ENCODE measurements at places on chromosomes 6 and 20.

- DNase-seq, result peak; percentile 91
Observed at GRCh38 chr6:110509617-110510241, 33.3 kb upstream of the SLC22A16 start.

GRCh38 chr20:25089096-25089495 is 7.2 kb upstream of the VSX1 start:
- no peak for DNase-seq

GRCh38 chr20:50379049-50379990 is 130.9 kb upstream of the PTPN1 start:
- DNase-seq, result peak; percentile 92

DNA sequence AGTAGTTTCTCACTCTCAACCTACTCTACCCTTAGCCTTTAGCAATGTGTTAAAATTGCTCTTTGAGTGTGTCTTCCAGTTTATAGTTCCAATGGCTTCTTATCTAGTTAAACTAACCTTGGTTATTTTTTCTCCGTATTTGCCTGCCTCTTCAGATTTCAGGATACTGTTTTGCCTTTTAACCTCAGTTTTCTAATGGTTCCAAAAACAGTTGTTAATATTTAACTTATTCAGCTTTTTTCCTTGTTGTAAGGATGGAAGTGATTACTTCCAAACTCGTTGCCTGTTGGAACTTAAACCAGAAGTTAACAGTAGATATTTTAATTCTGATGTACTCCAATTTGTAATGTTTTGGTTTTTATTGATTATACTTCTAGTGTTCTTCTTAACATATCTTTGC is 1574.9 kb downstream of the HACE1 start:
- DNase-seq, result no peak

- DNase-seq, result peak; percentile 45
Observed at GRCh38 chr20:61173961-61174725, 77.9 kb upstream of the CDH4 start.

- DNase-seq, result no peak
Observed at GRCh38 chr6:145272246-145272645, 463.1 kb downstream of the EPM2A start.

DNA sequence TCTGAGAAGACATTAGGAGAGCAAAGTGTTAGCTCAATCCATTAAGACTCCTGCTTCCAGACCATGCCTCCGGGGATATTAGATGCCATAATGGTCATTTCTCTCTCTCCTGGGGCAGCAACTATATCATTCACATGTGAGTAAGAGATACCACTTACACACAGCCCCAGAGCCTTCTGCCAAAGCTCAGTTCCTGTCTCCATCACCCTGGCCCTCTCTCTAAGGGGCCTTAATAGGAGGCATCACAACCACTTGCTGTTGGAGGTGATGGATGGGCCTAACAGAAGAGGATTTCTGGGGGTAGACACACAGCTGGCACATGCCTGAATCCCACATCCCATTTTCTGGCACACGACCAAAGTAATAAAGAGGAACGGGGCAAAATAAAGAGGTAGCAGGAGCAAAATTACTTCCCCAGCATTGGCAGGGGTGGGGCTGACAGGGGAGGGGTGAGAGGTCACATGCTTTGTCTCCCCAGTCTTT is 34.0 kb upstream of the VSTM2L start:
- DNase-seq, result no peak

GRCh38 chr6:19852090-19852457 is 14.9 kb downstream of the ID4 start:
- no peak for DNase-seq

DNA sequence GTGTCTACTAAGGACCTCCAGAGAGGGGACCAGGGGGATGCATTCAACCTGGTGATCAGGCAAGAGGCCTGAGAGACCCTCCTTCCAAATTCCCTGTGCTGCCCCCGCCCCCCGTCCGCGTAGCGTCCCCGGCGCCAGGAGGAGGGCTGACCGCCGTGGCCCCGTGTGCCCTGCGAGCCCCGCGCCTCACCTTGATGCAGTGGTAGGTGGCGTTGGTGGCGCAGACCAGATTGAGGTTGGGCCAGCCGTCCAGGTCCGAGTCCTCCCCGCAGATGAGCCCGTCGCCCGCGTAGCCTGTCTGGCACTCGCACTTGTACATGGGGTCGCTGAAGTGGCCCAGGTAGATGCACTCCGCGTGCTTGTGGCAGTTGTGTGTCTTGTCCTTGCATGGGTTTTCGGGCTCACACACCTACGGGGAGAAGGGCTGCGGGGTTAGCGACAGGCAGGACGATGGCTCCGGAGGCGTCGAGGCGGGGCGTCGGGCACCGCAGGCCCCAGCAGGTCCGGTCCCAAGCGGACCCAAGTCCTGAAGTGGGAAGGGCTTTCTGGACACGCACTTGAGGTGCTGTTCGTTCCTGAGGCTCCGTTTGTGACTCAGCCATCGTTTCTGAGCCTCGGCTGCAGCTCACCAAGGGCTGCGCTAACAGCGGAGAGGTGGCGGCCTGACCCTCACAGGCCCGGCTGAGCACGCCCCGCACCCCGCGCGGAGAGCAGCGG is 21.7 kb downstream of the THBS2 start:
- no peak for DNase-seq

DNA sequence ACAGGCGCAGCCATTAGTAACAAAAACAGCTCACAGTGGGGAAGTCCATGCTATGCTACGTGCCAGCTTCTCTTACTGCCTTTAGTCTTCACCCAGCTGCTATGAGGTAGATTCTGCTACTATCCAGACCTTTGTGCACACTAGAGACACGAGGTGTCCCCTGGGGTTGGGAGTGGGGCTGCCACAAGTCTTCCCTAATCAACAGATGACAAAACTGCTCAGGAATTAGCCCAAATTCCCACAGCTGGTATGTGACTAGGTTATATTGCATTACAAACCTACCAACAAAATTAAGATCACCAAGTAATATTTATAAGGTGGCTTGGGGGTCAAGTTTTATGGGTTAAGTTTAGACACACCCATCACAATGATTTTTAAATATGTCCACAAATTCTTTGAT is 63.3 kb downstream of the PSMB1 start:
- DNase-seq, result peak; percentile 19

GRCh38 chr6:2665146-2666070 is 85.3 kb downstream of the MYLK4 start:
- no peak for DNase-seq

GRCh38 chr6:75409928-75410327 is 83.7 kb downstream of the FILIP1 start:
- DNase-seq, result peak; percentile 87

GRCh38 chr20:21173485-21173884 is 47.6 kb downstream of the KIZ start:
- peak; percentile 4 for DNase-seq

- no peak for DNase-seq
Observed at GRCh38 chr20:38156280-38156679, 8.8 kb downstream of the TGM2 start.

GRCh38 chr6:77740380-77740779 is 87.5 kb downstream of the MEI4 start:
- DNase-seq, result peak; percentile 4

- DNase-seq, result no peak
Observed at GRCh38 chr6:105035299-105035698, 78.4 kb downstream of the LIN28B start.

DNA sequence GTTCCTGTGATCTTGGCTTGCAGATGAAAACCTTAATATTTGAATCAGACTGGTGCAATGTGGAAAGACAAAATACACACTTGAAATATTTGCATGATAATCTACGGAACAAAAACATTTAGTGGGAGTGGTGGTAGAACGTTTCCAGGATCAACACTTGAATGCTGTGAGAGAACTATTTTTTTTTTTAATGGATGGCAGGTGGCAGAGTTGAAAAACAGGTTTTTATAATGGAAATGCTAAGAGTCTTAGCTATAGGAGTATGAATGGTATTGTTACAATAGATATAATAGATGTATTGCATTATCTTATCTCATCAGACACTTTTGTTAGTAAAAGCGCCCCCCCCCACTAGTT is 49.2 kb downstream of the CDKAL1 start:
- DNase-seq, result no peak

DNA sequence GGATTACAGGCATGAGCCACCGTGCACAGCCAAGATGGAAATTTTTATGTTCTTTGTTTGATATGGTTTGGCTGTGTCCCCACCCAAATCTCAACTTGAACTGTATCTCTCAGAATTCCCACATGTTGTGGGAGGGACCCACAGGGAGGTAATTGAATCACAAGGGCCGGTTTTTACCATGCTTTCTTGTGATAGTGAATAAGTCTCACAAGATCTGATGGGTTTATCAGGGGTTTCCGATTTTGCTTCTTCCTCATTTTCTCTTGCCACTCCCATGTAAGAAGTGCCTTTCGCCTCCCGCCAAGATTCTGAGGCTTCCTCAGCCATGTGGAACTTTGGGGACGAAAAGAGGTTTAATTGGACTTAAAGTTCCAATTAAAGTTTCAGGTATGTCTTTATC is 14.6 kb downstream of the EEF1A1 start:
- no peak for DNase-seq

DNA sequence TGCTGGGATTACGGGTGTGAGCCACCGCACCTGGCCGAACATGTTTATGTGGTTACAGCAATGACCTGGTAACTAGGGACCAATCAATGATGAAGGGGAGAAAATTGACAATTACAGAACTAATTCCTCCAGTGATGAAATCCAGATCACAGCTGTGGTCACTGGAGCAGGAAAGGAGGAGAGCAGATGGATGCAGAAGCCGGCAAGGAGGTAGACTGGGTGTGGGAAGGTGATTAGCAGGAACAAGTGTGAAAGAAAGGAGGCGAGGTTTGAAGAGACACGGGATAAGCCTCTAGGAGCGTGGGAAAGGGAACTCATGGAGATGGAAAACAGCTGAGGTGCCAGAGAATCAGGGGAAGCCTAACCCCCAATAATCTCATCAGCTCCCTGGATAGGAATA is 17.2 kb upstream of the SPAG4 start:
- DNase-seq, result no peak

DNA sequence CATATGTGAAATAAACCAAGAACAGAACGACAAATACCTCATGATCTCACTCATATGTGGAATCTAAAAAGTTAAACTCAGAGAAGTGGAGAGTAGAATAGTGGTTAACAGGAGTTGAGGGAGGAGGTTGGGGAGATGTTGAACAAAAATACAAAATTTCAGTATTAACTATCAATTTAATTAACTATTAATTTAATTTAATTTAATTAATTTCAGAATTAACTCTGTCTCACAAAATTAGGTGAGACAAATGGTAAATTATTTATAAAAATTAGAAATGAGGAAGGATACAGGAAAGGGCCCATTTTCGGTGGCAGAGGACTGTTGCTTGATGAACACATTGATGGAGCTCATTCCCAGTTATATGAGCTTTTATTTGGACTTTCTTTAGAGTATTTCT is 166.0 kb upstream of the FAM83B start:
- DNase-seq, result no peak

- DNase-seq, result no peak
Observed at GRCh38 chr6:100999034-100999597, 118.0 kb upstream of the ASCC3 start.

DNA sequence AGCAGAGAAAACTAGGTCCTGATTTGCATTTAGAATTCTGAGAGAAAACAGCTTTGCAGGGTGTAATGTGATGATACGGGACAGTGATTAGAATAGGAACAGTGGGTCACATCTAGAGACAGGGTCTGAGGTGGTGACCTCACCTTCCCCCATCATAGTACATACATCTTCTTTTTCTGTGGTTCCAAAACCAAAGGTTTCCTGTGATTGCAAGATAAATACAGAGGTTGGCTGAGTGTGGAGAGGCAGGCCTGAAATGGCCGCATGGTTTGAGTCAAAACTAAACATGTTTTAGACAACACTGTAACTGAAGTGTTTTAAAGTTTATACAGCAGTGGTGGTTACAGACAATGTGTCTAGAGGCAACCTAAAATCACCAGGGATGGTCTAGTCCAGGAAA is 10.4 kb upstream of the NT5DC1 start:
- DNase-seq, result no peak

- no peak for DNase-seq
Observed at GRCh38 chr6:111597291-111598086, 8.2 kb downstream of the TRAF3IP2 start.

- no peak for DNase-seq
Observed at GRCh38 chr6:75246386-75246785, 2.8 kb upstream of the COX7A2 start.

GRCh38 chr6:157904999-157905398 is 76.7 kb upstream of the SYNJ2 start:
- no peak for DNase-seq

DNA sequence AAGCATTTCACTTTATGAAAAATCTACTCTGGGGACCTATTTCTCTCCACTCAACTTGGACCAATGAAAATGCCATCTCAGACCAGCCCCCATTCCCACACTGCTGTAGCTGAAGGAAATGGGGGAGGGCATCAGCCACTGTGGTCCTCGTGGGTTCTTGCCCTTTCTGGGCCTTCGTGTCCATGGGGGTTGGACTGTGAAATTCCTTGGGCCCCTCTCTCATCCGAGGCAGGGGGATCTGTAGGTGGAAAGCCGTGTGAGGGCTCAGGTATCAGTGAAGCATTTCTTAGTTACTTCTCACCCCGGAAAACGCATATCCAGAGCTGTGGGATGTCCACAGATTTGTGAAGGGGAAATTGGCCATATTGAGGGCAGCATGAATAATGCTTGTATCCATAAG is 147.9 kb downstream of the CDC5L start:
- DNase-seq, result no peak

DNA sequence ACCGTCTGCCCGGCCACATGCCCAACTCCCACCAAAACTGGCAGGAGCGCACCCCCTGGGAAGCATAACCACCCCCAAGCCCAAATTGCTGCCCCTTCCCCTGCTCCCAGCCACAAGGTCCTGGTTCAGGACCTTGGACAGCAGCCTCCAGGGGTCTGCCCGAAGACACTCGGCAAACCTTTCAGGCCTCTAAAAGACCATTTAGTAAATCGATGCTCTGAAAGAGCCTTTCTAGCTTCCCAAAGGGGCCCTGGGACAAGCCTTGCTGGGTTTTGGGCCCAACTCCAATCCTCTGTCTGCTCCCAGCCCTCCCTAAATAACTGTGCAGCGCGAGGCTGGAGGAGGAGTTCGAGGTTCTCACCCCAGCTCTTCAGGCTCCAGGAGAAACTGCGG is 30.5 kb downstream of the GRM4 start:
- no peak for DNase-seq

DNA sequence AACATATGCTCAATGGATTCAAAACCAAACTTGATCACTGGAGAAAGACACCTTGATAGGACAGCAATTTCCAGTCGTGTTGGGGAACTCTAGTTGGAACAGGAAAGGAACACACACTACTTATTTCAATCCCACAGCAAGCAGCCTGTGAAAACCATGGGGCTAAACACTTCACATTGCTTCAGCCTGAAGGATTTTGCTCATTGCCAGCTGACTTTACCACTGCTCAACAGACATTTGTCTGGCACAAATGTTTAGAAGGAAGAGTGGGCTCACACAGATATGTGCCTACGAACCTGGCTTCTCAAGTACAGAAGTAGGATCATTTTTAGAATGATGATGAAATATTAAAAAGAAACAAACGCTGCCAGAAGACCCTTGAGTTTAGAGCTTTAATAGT is 598.1 kb downstream of the PHF3 start:
- no peak for DNase-seq

All from EL (cell line).